ENCODE measurements at places on chromosomes 5 and 9. TPM values are rescaled to one million over a fixed set of nuclear protein-coding genes. Genes with fewer than 3 reads are reported as not detected.

DNA sequence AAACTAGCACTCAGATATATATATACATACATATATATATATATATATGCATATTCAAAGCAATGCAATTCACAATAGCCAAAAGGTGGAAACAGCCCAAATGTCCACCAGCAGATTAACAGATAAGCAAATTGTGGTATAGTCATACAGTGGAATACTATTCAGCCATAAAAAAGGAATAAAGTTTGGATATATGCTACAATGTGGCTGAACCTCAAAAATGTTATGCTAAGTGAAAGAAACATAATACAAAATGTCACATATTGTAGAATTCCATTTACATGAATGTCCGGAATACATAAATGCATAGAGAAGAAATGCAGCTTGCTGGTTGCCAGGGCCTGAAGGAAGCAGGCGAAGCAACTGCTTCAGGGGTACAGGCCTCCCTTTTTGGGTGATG is 143.4 kb downstream of the ATPSCKMT start:
- DNase-seq, result no peak

GRCh38 chr5:151104795-151105194 is 24.0 kb upstream of the TNIP1 start:
- DNase-seq, result no peak

- DNase-seq, result no peak
These were observed 215.3 kb downstream of the NFIB start for GRCh38 chr9:14098486-14099180.

- no peak for DNase-seq
These were observed 122.4 kb downstream of the MED10 start for GRCh38 chr5:6255956-6256355.

GRCh38 chr9:93660352-93661046 is 84.1 kb downstream of the PHF2 start:
- no peak for DNase-seq

DNA sequence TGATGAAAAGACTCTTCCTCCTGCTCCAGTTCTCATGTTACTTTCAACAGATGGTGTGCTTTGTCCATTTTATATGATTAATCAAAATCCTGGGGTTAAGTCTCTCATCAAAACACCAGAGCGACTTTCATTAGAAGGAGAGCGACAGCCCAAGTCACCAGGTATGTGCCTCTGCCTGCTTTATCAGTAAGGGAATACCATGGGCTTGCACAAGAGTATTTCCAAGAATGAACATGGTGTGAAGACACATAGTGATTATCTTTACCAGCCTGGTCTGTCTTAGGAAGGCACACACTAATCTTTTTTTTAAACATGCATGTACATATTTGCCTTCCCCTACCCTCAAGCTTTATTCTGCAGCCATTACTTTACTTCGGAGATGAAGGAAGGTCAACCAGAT is 15.2 kb downstream of the NUP214 start:
- DNase-seq, result no peak

- no peak for DNase-seq
These were observed 551 bp downstream of the N4BP3 start for GRCh38 chr5:178113841-178114324.

The LRRC26 gene
- 2.3 TPM for total RNA-seq

The SPATA31D4 gene
- not detected for total RNA-seq

Data from PC-9 (cell line).